ENCODE measurements at places on chromosomes 5 and 9. TPM values are rescaled to one million over a fixed set of nuclear protein-coding genes. Genes with fewer than 3 reads are reported as not detected.

EFNA5 gene
- total RNA-seq = 2.2 TPM

DNA sequence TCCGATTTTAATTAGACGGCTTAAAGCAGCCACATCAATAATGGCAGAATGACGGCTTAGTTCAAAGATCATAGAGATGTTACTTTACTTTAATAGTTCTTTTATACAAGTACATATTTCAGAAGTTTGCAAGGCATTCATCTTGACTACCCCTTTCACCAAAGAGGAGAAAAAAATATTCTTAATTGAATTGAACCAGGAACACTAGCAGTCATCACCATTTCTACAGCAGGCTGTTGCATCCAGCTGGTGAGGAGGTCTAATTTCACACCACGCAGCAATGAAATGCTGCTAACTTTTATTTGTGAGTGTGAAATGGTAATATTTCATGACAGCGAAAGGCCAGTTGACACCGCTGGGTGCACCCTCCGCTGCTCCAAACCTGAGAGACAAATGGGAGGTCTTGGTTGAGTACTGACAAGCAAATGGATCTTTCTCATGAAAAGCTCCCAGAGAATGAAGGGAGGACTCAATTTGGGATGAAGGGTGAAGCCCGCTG, 322.2 kb downstream of the GLIS3 start:
- H3K4me3 ChIP-seq = no peak overlapping the region
- no peaks in the 10 kb centered on the region for H3K36me3 ChIP-seq
- no peaks in the 10 kb centered on the region for H3K27me3 ChIP-seq
- no peaks in the 10 kb centered on the region for H3K4me1 ChIP-seq
- DNase-seq = no peak

OR1Q1 gene
- total RNA-seq = not detected

GRCh38 chr9:136228107-136228875, 17.3 kb downstream of the QSOX2 start:
- H3K27me3 ChIP-seq = no peaks in the 10 kb centered on the region
- H3K36me3 ChIP-seq = no peaks in the 10 kb centered on the region
- H3K4me1 ChIP-seq = no peaks in the 10 kb centered on the region
- no peak overlapping the region for H3K27ac ChIP-seq

CD180 gene
- total RNA-seq = 2.3 TPM

GRCh38 chr9:128995791-128996190, 32.3 kb downstream of the SH3GLB2 start:
- H3K36me3 ChIP-seq = peaks cover 70% of the 10 kb centered on the region
- H3K27me3 ChIP-seq = no peaks in the 10 kb centered on the region
- H3K4me1 ChIP-seq = no peaks in the 10 kb centered on the region
- no peak overlapping the region for H3K4me3 ChIP-seq

- no peaks in the 10 kb centered on the region for H3K36me3 ChIP-seq
- no peak overlapping the region for H3K4me3 ChIP-seq
- H3K27ac ChIP-seq = no peak overlapping the region
- no peaks in the 10 kb centered on the region for H3K27me3 ChIP-seq
- DNase-seq = no peak
Measured at GRCh38 chr5:138635265-138635664, 60.1 kb upstream of the HSPA9 start.

DNA sequence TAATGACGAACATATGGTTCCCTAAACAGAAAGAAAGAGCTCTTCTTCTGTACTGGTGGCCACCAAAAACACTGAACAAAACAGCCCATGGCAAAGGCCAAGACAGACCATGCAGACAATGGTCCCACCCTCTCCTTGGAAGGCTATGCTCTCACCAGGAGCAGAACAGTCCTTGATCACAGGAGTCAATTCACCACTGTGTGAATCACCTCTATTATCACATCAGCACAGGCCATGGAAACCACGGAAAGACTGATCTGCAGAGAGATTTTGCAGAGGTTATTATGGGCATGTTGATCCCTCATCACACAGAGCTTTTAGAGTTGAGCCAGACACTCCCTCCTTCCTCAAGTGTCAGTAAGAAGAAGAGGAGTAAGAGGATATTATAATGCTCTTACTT, 134.0 kb upstream of the RASEF start:
- no peak overlapping the region for H3K4me3 ChIP-seq
- H3K27ac ChIP-seq = no peak overlapping the region
- no peaks in the 10 kb centered on the region for H3K36me3 ChIP-seq
- DNase-seq = no peak
- H3K27me3 ChIP-seq = no peaks in the 10 kb centered on the region

- H3K4me1 ChIP-seq = no peaks in the 10 kb centered on the region
- DNase-seq = no peak
- H3K27me3 ChIP-seq = no peaks in the 10 kb centered on the region
- no peak overlapping the region for H3K4me3 ChIP-seq
- no peak overlapping the region for H3K27ac ChIP-seq
- no peaks in the 10 kb centered on the region for H3K36me3 ChIP-seq
Measured at GRCh38 chr9:20480249-20480648, 142.1 kb downstream of the MLLT3 start.

GRCh38 chr5:43150748-43151147, 30.0 kb downstream of the ZNF131 start:
- H3K4me1 ChIP-seq = peaks cover 13% of the 10 kb centered on the region
- H3K27me3 ChIP-seq = no peaks in the 10 kb centered on the region
- H3K4me3 ChIP-seq = no peak overlapping the region
- peaks cover 5% of the 10 kb centered on the region for H3K36me3 ChIP-seq

DNA sequence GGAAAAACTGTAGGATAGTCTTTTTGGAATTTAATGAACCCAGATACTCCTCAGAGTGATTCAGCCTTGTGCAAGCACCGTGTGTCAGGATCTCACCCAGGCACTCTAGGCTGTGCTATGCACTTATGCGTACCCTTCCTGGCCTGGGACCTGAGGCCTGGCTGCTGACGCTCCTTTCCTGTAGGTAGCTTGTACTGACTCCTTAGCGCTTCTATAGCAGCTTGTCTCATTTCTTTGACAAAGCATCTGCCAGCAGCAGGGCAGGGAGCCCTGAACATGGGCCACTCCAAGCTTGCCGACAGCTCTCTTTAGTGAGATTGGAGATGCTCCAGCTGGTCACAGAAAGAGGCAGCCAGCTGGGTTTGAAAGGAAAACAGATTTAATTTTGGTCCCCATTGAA, 147.3 kb downstream of the SGCD start:
- H3K4me1 ChIP-seq = peaks cover 2% of the 10 kb centered on the region
- no peak overlapping the region for H3K4me3 ChIP-seq
- H3K27ac ChIP-seq = peak overlapping the region; percentile 65
- DNase-seq = no peak

- peak overlapping the region; percentile 96 for H3K27ac ChIP-seq
- DNase-seq = no peak
- no peaks in the 10 kb centered on the region for H3K36me3 ChIP-seq
- no peaks in the 10 kb centered on the region for H3K27me3 ChIP-seq
- peaks cover 86% of the 10 kb centered on the region for H3K4me1 ChIP-seq
Measured at GRCh38 chr5:139668064-139668880, 20.1 kb downstream of the CXXC5 start.

- H3K36me3 ChIP-seq = no peaks in the 10 kb centered on the region
- DNase-seq = no peak
- H3K4me1 ChIP-seq = no peaks in the 10 kb centered on the region
- H3K27ac ChIP-seq = peak overlapping the region; percentile 67
Measured at GRCh38 chr5:146006470-146007190, 70.3 kb downstream of the SH3RF2 start.
